Stimulated activated memory B cell treated with anti-CD40 and anti-IgM and Interleukin-4, amounts not matched to agents 10 μg/mL and 1 μg/mL and 100 μg/mL, for 72 hours (primary cell): ENCODE measurements at places on chromosomes 16 and 17.

DNA sequence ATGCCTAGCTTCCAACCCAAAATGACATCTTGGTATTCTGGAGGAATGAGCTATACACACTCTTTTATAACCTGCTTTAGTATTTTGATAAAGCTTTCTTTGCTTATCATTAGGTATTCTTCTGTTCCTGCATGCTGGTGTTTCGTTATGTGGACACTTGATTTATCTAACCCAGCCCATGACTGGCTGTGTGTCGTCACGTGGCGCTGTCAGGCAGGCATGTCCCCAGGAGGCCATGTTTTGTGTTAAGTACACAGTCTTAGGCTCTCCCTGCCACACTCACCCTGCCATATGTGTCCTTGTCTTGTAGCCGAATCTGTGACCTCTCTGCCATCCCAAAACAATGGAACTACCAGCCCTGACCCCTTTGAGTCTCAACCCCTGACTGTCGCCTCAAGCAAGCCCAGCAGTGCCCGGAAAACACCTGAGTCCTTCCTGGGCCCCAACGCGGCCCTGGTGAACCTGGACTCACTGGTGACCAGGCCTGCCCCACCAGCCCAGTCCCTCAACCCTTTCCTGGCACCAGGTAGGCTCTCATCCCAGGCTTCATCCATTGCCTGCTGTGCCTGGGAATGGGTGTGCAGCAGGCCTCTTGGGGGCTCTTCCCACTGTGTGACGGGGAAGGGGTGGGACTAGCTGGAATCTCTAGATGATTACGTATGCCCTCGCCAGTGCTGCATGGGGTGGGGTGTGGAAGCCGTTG is 30.8 kb downstream of the B9D1 start:
- no peak for ATAC-seq

DNA sequence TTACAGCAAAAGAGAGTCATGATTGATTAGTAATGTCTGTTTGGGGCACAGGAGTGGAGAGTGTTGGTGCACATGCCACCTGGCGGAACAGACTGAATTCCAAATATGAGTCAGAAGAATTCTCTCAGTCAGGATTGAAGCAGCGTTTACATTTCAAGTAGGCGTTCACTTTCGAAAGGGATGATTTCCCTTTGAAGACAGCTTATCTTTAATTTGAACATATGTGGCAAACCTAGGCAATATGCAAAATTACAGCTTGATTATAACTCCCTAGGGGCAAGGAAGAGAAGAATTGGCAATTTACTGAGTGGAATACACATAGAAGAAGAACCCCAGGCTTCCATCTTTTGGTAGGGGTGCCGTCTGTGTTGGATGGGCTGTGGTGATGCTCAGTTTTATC is 235.8 kb downstream of the HAPSTR1 start:
- ATAC-seq, result no peak

- ATAC-seq, result no peak
These were observed 39.1 kb downstream of the CPNE2 start for GRCh38 chr16:57131351-57131970.

GRCh38 chr16:71712501-71712900 is 12.0 kb downstream of the PHLPP2 start:
- no peak for ATAC-seq

DNA sequence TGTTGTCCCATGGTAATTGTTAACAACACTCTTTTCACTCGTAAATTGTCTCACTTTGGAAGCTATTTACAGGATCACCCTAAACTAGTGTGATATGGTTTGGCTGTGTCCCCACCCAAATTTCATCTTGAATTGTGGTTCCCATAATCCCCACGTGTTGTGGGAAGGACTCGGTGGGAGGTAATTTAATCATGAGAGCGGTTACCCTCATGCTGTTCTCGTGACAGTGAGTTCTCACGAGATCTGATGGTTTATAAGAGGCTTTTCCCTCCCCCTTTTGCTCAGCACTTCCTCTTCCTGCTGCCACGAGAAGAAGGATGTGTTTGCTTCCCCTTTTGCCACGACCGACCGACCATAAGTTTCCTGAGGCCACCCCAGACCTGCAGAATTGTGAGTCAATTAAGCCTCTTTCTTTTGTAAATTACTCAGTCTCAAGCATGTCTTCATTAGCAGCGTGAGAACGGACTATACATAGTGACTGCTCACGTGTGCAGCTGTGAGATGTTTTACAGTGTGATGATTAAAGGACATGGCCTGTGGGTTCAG is 34.4 kb downstream of the DNAH3 start:
- peak; percentile 85 for ATAC-seq

DNA sequence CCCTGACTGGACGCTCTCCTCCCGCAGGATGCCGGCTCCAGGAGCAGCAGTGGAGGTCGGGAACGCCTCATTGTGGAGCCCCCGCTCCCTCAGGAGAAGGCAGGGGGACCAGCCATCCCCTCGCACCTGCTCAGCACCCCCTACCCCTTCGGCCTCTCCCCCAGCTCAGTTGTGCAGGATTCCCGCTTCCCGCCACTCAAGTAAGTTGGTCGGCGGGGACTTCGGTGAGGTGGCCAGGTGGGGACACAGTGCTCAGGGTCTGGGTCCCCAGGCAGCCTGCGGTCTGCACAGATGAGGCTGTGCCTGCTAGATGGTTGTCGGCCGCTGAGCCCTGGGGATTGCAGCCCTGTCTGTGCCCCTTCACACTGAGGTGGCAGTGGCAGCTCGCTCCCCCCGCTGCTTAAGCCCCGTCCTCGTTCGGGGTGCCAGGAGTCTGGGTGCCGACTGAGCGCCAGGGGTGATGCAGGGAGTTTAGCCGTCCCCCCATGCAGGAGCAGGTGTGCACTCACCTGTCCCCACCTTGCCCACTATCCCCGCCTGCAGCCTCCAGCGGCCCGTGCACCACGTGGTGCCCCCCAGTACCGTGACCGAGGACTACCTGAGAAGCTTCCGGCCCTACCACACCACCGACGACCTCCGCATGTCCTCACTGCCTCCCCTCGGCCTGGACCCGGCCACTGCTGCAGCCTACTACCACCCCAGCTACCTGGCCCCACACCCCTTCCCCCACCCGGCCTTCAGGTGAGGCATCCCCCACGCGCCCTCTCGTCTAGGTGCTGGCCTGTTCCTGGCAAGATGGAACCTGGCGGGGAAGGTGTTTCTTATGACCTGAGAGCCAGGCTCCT is 34.3 kb downstream of the GINS2 start:
- no peak for ATAC-seq

DNA sequence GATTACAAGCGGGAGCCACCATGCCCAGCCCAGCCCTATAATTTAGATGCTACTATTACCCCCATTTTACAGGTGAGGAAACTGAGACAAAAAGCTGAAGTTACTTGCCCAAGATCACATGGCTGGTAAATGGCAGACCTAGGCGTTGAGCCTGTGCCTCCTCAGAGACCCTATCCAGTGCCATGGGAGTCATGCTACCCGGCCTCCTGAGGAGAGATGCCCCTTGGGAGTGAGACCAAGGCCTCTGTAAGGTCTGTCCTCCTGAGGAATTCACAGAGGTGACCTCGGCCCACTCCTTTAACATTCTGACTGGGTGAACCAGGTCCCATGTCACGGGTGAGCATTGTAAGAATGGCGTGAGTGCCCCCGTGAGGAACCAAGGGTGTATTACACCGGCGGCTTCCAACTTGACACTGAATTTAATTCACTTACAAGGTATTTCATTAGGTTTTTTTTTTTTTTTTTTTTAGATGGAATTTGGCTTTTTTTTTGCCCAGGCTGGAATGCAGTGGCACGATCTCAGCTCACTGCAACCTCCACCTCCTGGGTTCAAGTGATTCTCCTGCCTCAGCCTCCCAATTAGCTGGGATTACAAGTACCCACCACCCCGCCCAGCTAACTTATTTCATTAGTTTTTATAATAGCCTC is 95.7 kb downstream of the ABCC6 start:
- peak; percentile 76 for ATAC-seq

GRCh38 chr17:80737106-80738019 is 192.7 kb downstream of the RPTOR start:
- ATAC-seq, result peak; percentile 93

DNA sequence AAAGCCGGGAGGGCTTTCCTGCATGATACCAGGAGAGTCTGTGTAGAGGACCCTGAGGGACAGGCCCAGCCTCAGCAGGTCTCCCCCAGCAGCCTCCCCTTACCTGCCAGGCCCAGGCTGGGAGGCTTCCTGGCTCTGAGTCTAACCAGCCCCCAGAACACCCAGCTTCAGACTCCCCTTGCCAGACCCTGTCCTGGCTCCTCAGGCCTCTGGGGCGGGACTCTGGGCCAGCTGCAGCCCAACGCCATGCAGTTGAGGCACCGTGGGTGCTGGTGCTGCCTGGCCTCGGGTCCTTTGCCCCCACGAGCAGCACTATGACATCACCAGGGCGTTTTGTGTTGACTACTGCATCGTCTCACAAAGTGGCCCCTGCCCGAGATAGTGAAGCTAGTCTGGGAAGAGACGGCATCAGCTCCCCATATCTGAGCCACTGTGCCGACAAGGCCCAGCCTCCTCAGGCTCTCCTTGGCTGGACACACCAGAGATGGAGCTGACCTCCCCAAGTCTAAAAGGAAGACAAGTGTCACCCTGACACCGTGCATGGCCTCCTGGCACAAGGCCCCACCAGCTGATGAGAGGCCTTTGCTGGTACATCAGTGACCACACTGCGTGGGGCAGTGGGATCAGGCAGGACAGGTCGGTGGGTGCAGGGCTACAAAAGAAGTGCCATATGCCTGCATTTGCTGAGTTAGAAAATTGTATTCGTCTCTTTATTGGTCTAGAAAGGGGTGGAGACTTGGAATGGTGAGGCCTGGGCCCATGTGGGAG is 10.6 kb downstream of the ALDH3A1 start:
- no peak for ATAC-seq

- no peak for ATAC-seq
These were observed 43.5 kb downstream of the MAP1LC3B start for GRCh38 chr16:87435372-87436224.

DNA sequence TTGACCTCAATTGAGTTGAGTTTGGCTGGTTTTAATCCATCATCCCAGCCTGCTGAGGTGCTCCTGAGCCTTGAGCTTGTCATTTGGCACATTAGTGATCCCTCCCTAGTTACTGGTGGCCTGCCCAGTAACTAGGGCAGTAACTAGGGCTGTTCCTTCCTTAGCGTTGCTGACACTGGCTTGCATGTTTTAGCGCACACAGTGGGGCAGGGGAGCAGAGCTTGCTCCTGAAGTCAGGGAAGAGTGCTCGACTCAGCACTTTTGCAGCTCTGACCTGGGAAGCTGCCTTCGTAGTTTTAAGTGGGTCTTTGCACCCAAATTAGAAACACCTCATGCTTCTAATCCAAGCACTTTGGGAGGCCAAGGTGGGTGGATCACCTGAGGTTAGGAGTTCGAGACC is 15.7 kb downstream of the CCDC42 start:
- ATAC-seq, result no peak

DNA sequence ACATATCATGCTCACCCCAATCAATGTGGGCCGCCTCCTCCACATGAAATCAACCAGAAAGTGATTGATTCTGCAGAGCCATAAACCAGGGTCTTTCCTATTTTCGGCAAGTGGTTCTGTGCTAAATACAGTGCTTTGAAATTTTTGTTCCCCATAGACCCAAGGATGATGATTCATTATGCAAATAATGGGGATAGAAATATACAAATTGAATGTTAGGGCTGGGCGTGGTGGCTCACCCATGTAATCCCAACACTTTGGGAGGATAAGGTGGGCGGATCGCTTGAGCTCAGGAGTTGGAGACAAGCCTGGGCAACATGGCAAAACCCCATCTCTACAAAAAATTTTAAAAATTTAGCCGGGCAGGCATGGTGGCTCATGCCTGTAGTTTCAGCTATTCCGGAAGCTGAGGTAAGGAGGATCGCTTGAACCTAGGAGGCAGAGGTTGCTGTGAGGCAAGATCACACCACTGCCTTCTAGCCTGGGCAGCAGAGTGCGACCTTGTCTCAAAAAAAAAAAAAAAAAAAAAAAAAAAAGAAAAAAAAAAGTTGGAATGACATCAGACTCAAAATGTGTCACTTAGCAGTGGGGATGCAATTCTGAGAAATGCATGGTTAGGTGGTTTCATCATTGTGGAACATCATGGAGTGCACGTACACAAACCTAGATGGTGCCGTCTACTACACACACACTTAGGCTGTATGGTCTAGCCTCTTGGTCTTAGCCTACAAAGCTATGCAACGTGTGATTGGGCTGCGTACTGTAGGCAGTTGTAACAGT is 581.7 kb downstream of the MAF start:
- no peak for ATAC-seq

- ATAC-seq, result peak; percentile 74
These were observed 40.8 kb upstream of the BHLHA9 start for GRCh38 chr17:1229349-1229899.

DNA sequence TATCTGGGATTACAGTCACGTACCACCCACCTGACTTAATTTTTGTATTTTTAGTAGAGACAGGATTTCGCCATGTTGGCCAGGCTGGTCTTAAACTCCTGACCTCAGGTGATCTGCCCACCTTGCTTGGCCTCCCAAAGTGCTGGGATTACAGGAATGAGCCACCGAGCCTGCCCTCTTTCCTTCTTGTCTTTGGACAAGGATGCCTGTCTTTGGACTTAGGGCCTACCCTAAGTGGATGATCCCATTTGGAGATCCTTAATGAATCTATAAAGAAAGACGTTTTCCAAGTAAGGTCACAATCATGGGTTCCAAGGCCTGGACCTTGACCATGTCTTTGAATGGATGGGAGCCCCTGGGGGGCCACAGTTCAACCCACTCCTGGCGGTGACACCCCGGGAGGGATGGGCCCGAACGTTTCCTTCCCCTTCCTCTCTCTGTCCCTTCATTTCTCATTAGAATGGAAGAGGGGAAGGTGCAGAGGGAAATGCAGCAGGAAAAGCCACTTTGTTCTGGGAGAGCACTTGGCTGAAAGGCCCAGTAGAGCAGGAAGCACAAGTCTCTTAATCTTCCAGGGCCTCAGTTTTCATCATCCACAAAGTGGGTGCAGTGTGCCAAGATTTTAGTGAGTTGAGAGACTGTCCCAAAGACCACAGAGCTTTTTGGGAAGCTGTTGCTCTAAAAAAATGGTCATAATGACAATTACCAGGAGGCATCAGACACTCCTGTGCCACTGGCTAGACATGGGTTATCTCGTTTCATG is 353.3 kb downstream of the SEC14L1 start:
- no peak for ATAC-seq

DNA sequence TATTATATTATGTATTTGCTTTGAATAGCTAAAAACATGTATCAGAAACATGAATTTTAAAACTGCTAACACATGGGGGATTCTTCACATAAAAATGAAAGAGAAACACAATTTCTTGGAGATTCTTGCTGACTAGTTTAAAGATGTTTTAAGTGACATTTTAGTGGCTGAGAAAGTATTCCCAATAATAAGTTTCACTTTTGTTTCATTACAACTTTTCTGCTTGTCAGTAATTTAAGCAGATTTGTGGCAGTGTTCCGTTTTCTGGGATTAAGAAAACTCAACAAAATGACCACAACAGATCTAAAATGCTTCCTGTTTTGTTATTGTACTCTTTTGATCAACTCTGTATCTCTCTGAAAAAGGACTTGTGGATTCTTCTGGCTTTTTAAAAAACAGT is 75.9 kb downstream of the NLK start:
- no peak for ATAC-seq

- ATAC-seq, result no peak
These were observed 19.2 kb downstream of the AQP8 start for GRCh38 chr16:25235991-25236390.

GRCh38 chr17:64504769-64505339 is 1.2 kb downstream of the DDX5 start:
- no peak for ATAC-seq

- ATAC-seq, result peak; percentile 10
These were observed at the start of gene CRHR1 for GRCh38 chr17:45784293-45784740. TSS of gene CRHR1 (plus strand) at chr17:45784320. CDS start at chr17:45784545, 225 bp downstream.
